ENCODE measurements at places on chromosomes 7 and 10.

- no peak for DNase-seq
Observed at GRCh38 chr7:17535776-17536175, 237.3 kb downstream of the AHR start.

GRCh38 chr7:2713370-2713769 lies 25.4 kb downstream of the AMZ1 start:
- no peak for DNase-seq

- DNase-seq: no peak
Observed at GRCh38 chr10:112755446-112756234, 194.4 kb upstream of the TCF7L2 start.

GRCh38 chr10:110841767-110842267 lies 29.9 kb upstream of the PDCD4 start:
- DNase-seq: peak; percentile 57

GRCh38 chr10:103541616-103542015 lies 48.1 kb downstream of the NEURL1 start:
- DNase-seq: no peak

DNA sequence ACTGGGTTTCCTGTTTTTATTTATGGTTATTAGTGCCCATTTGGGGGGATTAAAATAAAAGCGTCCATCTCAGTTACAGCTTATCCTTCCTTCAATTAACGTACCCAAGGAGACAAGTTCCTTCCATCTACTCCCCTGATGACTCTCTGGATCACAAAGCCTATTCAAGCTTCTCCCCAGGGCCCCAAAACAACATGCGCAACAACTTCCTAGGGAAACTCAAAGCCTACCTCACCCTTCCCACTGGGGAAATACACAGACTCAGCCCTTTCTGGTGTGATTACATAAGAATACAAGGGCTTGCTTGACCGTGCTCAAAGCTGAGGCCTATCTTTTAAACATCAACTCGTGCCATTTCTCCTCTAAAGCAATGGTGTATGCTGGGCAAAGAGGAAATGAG lies 112.4 kb downstream of the CDK6 start:
- no peak for DNase-seq

DNA sequence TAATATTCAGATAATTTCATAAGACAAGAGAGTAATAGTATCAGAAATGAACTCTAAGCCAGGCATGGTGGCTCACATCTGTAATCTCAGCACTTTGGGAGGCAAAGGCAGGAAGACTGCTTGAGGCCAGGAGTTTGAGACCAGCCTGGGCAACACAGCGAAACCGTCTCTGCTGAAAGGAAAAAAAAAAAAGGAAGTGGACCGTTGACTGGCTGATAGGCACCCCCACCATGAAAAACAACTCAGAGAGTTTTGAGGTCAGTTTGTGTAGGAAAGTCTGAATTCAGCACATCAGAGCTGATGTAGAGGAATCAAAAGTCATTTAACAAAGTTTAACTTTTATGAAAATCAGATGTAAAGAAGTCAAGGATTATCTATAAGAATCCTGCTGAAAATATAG lies 63.2 kb upstream of the AMPH start:
- DNase-seq: no peak

DNA sequence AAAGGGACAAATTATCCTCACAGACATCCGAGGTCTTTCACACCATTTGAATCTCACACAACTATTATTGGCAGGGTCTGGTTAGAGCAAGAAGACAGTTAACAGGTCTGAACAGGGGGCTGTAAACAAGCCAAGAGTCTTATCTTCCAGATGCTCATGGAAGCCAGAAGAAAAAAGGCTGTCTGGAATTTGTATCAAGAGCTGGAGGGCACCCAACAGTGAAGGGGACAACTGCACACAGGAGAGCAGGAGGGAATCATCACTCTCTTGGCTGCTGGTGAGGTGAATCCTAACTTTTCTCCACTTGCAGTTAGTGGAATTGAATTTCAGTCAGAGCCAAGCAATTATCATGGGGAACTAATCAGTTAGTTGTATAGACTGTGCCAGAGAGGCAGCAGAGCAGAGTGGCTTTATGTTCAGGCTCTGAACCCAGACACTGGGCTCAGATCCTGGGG lies 880.2 kb upstream of the AUTS2 start:
- no peak for DNase-seq

DNA sequence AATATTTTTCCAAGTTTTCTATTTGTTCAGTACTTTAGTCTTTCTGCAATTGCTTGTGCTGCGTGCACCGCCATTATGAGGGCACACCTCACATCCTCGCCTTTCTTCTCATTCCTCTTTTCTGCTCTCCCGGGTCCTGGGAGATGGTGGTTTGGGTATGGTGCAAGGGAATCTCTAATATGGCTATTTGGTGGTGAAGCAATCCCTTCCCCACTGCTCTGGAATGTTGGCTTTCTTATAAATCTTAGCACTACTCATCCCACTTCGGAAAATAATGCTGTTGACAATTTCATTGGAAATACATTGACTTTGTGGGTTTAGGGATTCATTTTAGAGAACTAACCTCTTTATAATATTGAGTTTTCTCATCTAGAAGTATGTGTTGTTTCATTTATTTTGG lies 1.9 kb upstream of the GCK start:
- no peak for DNase-seq

GRCh38 chr7:101537935-101538595 lies 91.0 kb downstream of the MYL10 start:
- DNase-seq: no peak

- DNase-seq: no peak
Observed at GRCh38 chr7:114819616-114820362, 102.1 kb upstream of the MDFIC start.

GRCh38 chr10:5658871-5659618 lies 7.3 kb downstream of the ASB13 start:
- no peak for DNase-seq

DNA sequence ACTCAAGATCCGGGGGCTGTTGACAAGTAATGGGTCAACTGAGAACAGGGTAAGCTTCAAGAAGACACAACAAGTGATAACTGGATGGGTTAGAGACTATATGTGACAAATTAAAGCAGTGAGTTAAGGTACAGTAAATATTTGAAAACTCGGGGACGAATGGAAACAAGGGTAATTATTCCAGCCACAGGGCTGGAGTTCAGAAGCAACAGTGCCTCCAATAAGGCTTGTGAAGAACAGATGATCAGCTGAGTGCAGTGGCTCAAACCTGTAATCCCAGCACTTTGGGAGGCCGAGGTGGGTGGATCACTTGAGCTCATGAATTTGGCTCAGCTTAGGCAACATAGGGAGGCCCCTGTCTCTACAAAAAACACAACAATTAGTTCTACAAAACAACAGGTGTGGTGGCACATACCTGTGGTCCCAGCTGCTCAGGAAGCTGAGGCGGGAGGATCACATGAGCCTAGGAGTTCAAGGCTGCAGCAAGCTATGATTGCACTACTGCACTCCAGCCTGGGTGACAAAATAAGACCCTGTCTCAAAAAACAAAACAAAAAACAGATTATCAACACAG lies 20.5 kb upstream of the DLD start:
- no peak for DNase-seq

GRCh38 chr7:124459101-124460055 lies 306.2 kb downstream of the GPR37 start:
- no peak for DNase-seq

DNA sequence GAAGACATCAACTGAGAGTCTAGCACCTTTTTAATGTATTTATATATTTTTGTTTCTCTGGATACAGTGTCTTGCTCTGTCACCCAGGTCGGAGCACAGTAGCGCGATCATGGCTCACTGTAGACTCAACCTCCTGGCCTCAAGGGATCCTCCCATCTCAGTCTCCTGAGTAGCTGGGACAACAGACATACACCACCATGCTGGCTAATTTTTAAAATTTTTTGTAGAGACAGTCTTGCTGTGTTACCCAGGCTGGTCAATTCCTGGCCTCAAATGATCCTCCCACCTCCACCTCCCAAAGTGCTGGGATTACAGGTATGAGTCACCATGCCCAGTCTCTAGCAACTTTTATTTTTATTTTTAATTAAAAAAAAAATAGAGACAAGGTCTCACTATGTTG lies 51.4 kb upstream of the ANLN start:
- DNase-seq: no peak

GRCh38 chr7:52775876-52776275 lies 259.6 kb upstream of the POM121L12 start:
- no peak for DNase-seq

GRCh38 chr7:103660455-103661371 lies 214.7 kb upstream of the SLC26A5 start:
- DNase-seq: no peak

GRCh38 chr10:103569896-103570295 lies 76.4 kb downstream of the NEURL1 start:
- no peak for DNase-seq

DNA sequence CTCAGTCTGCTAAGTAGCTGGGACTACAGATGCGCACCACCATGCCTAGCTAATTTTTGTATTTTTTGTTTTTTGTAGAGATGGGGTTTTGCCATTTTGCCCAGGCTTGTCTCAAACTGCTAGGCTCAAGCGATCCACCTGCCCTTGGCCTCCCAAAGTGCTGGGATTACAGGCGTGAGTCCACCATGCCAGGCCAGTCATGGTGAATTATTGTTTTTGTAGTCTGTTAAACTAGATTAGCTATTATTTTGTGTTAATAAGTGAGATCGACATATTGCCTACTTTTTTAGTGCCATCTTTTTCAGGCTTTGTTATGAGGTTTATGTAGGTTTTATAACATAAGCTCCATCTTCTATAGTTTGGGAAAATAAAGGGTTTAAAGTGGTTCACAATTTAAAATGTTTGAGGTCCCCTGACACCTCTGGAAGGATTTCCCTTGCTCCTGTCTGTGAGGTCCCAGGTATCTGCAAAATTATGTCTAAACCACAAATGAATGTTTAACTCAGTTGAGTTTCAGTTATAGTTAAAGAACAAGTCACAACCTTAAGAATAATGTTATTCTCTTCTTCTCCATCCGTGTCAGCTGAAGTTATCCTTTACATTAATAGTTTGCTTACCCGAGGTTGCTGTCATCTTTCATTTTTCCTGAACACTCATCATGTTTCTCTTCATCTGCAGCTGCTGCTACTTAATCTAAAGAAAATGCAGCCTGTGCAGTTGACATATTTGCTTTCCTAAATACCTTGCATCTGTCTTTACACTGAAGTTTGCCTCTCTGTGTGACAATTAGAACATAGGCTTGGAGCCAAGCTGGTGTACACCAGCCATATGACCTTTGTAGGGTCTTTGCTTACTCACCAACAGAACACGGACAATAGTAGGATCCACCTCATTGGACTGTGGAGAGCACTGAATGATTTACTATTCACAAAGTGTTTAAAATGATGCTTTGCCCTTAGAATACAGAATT lies 8.9 kb upstream of the VSTM4 start:
- DNase-seq: no peak

DNA sequence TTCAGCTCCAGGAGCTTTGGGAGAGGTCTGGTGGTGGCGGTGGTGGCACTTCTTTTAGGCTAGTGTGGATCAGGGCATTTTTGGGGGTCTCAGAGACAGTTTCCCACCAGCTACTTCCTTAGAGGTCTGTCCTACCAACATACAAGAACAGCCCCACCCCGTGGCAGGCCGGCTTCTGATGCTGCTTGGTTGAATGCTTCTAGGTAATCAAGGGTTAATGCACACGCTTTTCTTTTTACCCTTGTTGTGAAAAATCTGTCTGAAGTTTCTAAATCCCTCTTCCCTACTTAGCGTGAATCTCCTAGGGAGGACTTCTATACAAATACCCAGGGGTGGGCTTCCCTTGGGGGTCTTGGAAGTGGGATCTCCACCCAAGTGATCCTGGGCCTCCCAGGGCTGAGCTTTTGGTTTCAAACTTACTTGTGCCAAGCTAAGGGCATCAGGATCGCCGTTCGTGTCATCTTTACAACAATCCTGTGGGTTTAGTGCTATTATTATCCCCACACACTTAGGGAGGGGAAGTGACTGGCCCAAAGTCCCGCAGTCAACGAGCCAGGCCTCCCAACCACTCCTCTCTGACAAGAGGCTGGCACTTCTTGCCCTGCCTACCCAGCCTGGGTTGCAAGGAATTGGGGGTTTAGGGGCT lies 1.7 kb downstream of the SH2B2 start:
- DNase-seq: no peak

DNA sequence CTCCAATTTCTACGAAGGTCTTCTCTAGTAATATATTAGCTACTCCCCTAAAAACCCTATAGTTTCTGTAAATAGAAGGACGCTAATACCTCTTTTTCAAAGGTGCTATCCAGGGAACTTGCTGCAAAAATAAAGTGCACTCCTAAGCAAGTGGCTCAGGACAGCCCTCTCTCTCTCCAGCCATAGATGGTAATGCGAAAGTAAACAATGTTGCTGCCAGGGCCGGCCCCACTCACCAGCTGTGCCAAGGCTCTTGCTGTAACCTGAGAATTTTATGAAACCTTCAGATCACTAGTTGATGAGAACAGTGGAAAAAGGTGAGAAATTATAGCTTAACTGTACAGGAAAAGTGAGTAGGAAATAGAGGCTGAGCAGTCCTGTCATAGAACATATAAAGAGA lies 10.9 kb upstream of the TAS2R39 start:
- DNase-seq: no peak

- no peak for DNase-seq
Observed at GRCh38 chr7:22120391-22121053, 174.8 kb upstream of the CDCA7L start.

- peak; percentile 83 for DNase-seq
Observed at GRCh38 chr10:110354322-110354766, 49.6 kb upstream of the SMNDC1 start.

- DNase-seq: no peak
Observed at GRCh38 chr10:96306516-96306915, 2.3 kb downstream of the DNTT start.

GRCh38 chr10:34217524-34217923 lies 597.6 kb downstream of the PARD3 start:
- DNase-seq: no peak

DNA sequence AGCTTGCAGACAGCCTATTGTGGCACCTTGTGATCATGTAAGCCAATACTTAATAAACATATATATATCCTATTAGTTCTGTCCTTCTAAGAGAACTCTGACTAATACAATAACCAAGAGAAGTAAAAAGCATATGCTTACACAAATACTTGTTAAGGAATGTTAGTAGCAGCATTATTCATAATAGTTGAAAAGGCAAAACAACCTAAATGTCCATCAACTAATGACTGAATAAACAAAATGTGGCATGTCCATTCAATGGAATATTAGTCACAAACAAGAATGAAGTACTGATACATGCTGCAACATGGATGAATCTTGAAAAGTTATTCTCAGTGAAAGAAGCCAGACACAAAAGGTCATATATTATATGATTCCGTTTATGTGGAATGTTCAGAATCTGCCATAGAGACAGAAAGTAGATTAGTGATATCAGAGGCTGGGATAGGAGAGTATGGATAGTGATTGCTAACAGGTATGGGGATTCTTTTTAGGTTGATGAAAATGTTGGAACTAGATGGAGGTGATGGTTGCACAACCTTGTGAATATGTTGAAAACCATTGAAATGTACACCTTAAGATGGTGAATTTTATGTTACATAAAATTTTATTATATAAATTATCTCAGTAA lies 112.5 kb upstream of the UNC5B start:
- no peak for DNase-seq

GRCh38 chr7:137687556-137688265 lies 159.1 kb downstream of the DGKI start:
- no peak for DNase-seq

- no peak for DNase-seq
Observed at GRCh38 chr7:71301167-71301566, 169.2 kb downstream of the GALNT17 start.

Data from stimulated activated naive CD8-positive, alpha-beta T cell treated with anti-CD3 and anti-CD28 coated beads, Interleukin-15, amount 100 ng/mL, for 72 hours (primary cell).